Activated T-helper 1 cell treated with Interleukin-2 at 50 U/mL for 16 hours (primary cell): ENCODE measurements at places on chromosomes 6 and 20.

- no peak for DNase-seq
Observed at GRCh38 chr6:44010411-44011349, 116.6 kb downstream of the MRPL14 start.

DNA sequence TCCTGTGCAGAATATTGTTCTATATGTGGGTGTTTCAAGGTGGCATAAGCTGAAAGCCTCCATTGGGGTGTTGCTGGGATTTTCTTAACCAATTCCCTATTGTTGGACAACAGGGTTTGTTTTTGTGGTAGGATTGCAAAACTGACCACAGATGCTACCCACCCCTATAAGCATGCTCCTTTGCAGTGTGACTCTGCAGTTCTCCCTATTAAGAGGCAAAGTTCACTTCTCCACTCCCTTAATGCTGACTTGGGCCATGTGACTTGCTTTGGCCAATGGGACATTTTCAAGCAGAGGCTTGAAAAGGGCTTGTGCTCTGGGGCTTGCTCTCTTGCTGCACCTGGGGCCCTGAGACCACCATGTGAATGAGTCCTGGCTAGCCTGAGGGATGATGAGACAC lies 8.5 kb upstream of the ANGPT4 start:
- no peak for DNase-seq

DNA sequence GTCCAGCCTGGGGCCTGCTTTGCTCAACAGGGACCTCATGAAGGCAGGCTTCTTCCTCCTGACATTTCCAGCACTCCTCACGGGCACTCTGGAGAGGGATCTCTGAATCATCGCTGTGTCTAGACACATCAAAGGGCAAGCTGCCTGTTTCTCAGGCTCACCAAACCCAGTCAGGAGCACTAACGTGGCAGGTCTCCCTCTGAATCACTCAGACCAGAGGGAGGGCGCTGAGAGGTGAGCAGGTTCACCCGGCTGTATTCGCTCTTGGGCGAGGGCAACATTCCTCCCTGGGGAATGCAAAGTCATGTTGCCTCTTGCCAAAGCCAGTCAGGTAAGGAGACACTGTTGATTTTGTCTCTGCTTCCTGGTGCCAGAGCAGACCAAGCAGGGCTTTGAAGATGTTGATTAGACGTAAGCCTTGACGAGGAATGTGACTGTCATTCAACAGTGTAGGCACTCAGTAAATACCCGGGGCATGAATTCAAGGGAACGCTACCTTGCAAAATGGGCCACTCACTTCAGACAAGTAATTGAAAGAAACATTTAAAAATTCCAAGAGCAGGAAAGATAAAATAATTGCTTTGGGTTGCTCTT lies 50.1 kb downstream of the CYP24A1 start:
- DNase-seq: no peak

- DNase-seq: no peak
Observed at GRCh38 chr6:168660400-168660945, 219.5 kb downstream of the SMOC2 start.

DNA sequence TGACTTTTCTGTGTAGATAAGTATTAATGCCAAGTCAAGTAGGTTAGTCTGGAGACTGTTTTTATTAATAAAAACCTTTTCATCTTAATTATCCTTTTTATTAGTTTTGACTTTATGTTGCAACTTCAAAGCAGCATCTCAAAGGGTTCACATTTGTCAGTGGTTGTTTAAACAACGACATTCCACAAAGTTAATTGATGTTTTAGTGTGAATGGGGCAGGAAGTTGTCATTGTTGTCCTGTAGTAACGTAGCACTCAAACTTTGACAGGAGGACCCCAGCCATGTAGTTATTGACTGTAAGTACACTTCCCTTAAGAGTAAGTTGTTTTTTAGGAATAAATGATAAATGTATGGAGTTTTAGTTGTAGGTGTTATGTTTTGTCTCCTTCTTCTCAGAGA lies 11.3 kb downstream of the SLC16A10 start:
- DNase-seq: no peak
